T-helper 9 cell (primary cell): ENCODE measurements at places on chromosomes 12 and 14.

- no peak for DNase-seq
Measured at GRCh38 chr14:51616724-51617409, 34.8 kb upstream of the FRMD6 start.

DNA sequence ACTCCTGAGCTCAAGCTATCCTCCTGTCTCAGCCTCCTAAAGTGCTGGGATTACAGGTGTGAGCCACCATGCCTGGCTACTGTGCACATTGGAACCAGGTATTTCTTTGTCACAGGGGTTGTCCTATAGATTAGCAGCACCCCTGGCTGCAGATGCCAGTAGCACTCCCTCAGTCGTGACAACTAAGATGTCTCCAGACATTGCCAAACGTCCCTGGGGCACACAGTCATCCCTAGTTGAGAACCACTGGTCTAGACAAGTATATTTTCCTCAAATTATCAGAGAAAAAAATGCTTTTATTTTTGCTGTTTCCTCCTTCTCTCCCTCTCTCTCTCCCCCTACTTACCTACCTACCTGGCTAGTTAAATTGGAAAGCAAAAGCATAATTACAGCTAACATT, 17.9 kb upstream of the P2RX7 start:
- DNase-seq = no peak

- no peak for DNase-seq
Measured at GRCh38 chr12:94768398-94769046, 118.2 kb upstream of the TMCC3 start.

DNA sequence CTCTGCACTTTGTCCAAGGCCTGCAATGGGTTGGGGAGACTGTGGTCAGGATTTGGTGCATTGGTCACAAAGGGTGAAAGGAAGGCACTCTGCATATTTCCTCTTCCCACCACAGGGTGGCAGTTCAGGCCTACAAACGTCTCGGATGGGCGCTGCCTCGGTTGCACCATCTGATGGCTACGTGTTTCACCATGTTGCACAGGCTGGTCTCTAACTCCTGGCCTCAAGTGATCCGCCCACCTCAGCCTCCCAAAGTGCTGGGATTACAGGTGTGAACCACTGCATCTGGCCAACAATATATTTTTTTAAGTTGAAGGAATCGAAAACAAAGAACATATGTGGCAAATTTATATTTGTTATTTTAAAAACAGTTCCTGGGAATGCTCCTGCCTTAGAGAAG, 35.1 kb downstream of the TMBIM6 start:
- peak; percentile 17 for DNase-seq

- DNase-seq = no peak
Measured at GRCh38 chr14:103679351-103679750, 35.9 kb downstream of the XRCC3 start.

DNA sequence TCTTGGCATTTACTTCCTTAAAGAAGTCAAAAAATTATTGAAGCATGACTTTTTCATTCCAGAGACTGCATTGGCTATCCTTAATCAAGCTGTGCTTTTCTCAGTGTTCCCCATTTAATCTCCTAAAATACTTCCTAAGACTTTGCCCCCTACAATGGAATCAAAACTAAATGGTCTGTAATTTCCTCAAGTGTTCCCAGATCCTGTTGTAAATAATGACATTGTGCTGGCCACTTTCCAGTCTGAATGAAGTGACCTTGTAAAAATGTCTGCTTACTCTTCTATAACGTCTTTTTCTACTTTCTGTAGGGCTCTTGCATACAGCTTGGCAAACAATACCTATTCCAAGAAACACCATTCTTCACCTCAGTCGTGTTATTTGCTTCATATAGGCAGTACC, 45.3 kb upstream of the MBIP start:
- no peak for DNase-seq

- no peak for DNase-seq
Measured at GRCh38 chr12:32605326-32606095, 73.6 kb upstream of the DNM1L start.

- DNase-seq = no peak
Measured at GRCh38 chr12:98868076-98868475, 223.0 kb downstream of the APAF1 start.

- no peak for DNase-seq
Measured at GRCh38 chr12:32501835-32502333, 102.5 kb downstream of the FGD4 start.

DNA sequence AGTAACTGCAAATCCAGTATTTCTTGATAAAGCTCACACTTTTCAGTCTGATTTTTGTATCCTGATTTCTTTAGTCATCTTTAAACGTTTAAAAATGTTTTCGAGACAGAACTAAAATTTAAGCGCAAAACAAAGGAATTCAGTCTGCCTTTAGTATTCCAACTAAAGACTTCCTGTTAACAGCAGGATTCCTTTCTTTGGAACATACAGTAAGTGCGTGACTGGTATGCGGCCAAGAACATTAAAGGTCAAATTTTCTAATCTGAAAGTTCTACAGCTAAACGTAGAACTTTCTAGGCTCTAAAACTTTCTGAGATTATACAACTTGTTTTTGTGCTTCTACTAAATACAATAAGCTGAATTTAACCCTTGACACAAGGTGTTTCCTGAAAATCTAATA, 9.9 kb downstream of the SAV1 start:
- no peak for DNase-seq

- no peak for DNase-seq
Measured at GRCh38 chr14:47264842-47265241, 410.6 kb downstream of the MDGA2 start.

DNA sequence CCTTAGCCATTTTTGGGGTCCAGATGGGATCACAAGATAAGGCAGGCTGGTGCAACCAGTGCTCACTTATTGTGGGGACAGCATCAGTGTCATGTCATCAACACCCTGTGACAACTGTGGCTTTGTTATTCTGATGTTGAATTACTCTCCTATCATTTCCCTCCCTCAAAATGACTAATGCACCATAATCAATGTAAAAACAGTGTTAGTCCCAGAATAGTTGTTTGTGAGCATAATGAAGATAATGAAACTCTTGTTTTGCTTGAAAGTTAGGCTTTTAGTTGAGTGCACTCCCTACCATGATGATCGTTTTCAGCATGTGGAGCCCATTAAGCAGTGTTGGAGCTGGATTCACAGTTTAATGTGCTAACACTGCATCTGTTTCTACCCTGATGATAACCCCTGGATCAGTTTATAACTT, 151.4 kb downstream of the TMTC2 start:
- DNase-seq = no peak

GRCh38 chr12:29157486-29157946, 8.4 kb downstream of the FAR2 start:
- no peak for DNase-seq

GRCh38 chr12:63848450-63848849, 4.0 kb downstream of the SRGAP1 start:
- DNase-seq = no peak

- no peak for DNase-seq
Measured at GRCh38 chr12:102888511-102888910, 28.5 kb downstream of the PAH start.

DNA sequence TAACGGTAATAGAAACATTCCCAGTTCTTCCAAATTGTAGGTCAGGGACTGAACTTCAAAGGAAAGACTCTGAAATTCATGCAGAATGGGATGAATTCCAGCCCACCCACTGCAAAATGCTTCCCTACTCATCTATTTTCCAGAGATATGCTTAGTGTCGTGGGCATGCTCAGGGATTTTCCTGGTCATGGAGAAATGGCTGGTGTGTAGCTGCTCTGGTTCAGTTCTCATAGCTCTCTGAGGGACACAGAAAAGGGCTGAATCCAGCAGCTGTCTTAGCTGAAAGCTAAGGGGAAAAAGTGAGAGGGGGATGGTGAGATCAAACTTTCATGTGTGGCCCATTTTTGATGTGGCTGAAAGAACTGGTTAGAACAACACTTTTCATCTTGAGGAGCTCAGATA, 72.9 kb upstream of the KRAS start:
- no peak for DNase-seq

DNA sequence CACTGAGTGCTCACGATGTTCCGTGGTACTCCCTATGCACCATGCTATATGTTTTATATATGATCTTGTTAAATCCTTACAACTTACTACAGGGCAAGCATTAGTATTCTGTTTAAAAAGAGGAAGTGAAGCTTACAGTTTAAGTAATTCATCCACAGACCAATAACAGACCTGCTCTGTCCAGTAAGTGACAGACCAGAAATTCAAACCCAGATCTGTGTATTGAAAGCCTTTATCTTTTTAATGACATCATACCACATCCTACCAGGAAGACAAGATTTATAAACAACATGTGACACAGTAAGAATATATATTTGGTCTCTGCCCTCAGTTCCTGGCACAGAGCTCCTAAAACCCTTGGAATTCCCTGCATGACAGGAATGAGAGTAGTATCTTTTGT, 206.5 kb downstream of the STXBP6 start:
- no peak for DNase-seq

DNA sequence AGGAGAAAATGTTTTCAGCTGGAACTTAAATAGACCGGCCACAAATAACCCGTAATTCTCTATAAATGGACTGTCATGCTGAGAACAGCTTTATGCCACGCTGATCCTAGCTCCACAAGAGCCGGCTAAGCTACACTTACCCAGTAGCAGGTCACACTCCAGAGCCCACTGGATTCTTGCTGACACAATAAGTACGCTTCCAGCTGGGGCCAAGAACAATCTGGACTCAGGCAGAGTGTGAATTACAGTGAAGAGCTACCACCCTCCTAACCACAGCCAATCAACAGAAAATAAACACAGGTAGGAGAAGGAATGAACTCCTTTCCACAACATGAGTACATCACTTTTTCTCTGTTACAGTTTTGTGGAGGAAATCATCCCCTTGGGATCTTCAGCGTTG, 531.3 kb downstream of the GALC start:
- no peak for DNase-seq

DNA sequence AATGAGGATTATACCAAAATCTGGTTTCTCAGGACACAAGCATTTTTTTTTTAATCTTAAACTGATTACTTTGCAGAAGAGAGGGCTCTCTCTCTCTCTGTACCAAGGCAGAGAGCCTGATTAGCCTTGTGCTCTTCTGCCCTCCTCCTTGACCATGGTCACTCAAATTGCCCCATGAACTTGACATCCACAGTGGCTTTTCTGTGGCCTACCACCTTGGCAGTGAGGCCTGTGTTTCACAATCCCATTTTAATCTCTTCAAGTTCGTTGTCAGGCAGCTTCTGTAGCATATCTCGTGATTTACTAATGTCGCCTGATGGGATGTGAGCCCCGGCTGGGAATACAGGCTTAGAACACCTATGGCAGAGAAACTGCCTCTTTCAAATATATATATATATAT, 30.7 kb upstream of the PWP1 start:
- no peak for DNase-seq

GRCh38 chr14:28709571-28710305, 56.8 kb upstream of the FOXG1 start:
- DNase-seq = no peak

- DNase-seq = peak; percentile 1
Measured at GRCh38 chr14:32202491-32202997, 525 bp downstream of the RNU6-8 start.

GRCh38 chr14:86802726-86803125, 1190.3 kb downstream of the GALC start:
- no peak for DNase-seq

GRCh38 chr14:50260511-50260910, 29.1 kb upstream of the SOS2 start:
- no peak for DNase-seq

- peak; percentile 1 for DNase-seq
Measured at GRCh38 chr12:31832740-31833729, 104.2 kb upstream of the AMN1 start.

- DNase-seq = no peak
Measured at GRCh38 chr14:105128059-105128458, 40.5 kb downstream of the JAG2 start.

DNA sequence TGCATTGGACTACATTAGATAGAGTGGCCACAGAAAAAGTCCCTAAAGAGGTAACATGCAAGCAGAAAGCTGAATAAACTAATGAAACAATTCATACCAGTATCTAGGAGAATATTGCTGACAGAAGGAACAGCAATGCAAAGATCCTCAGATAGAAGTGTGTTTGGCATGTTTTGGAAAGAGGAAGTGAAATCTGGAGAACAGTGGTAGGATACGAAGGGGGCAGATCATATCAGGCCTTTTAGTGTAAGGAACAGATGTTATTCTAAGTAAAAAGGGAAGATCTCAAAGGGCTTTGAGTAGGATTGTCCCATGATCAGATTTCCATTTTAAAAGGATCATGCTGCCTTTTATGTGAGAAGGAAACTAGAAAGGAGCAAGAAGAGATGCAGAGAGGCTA, 342.9 kb downstream of the PAWR start:
- DNase-seq = no peak

GRCh38 chr12:19454837-19455236, 15.5 kb downstream of the AEBP2 start:
- no peak for DNase-seq

DNA sequence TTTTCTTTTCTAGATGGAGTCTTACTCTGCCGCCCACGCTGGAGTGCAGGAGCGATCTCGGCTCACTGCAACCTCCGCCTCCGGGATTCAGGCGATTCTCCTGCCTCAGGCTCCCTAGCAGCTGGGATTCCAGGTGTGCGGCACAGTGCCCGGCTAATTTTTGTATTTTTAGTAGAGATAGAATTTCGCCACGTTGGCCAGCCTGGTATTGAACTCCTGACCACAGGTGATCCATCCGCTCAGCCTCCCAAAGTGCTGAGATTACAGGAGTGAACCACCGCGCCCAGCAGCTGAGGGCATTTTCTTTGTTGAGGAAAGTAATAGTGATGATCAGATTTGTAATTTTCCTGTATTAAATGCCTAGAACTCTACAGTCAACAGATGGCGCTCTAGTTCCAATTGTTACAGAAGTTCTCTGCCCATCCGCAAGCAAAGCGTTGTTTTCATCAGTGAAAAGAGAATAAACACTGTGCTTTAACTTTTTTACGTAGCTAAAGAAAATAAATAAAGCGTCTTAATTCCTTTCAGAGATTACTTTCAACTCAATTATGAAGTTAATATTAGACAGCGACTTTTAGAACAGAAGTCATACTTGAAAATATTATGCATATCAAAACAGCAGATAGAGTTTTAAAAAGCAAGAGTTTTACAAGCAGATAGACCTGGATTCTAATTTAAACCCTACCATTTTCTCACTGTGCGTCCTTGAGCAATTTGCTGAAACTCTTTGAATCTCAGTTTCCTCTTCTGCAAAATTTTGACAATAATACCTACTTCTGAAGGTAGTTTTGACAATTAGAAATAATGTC, 335.1 kb downstream of the DUSP6 start:
- DNase-seq = no peak

- DNase-seq = no peak
Measured at GRCh38 chr14:61872452-61872851, 110.2 kb downstream of the SNAPC1 start.

DNA sequence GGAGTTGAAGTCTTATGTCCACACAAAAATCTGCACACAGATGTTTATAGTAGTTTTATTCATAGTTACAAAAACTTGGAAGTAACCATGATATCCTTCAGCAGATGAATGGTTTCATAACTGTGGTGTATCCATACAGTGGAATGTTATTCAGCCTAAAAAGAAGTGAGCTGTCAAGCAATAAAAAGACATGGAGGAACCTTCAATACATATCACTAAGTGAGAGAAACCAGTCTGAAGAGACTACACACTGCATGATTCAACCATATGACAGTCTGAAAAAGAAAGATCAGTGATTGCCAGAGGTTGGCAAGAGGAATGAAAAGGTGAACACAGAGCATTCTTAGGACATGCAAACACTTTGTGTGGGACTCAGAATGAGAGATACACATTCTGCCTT, 18.6 kb upstream of the IFNG start:
- no peak for DNase-seq

GRCh38 chr14:100532906-100533655, 54.1 kb downstream of the BEGAIN start:
- no peak for DNase-seq
